Activated naive CD8-positive, alpha-beta T cell treated with anti-CD3 and anti-CD28 coated beads, Interleukin-2, amount 10 ng/mL, durations not matched to agents 7 days and 5 days (primary cell): ENCODE measurements at places on chromosomes 5 and 9. TPM values are rescaled to one million over a fixed set of nuclear protein-coding genes. Genes with fewer than 3 reads are reported as not detected.

ANKRD31 gene
- total RNA-seq, result 0.51 TPM

DNA sequence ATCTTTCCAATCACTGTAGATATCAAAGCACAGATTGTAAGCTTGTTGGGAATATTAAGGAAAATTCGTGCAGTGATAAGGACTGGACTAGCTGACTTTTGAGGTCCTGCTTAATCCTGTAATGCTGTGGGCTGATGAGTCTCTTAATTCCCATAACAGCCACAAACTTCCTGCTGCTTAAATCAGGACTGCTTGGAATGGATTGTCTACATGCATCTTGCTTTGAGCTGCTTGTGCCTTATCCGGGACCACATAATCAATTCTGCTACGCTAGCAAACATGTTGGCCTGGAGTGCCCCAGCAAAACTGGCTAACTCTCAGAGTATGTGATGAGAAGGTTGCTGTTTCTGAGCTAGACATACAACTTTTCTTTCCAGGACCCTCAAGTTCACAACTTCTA lies 79.6 kb downstream of the SNCAIP start:
- no peak for DNase-seq

DNA sequence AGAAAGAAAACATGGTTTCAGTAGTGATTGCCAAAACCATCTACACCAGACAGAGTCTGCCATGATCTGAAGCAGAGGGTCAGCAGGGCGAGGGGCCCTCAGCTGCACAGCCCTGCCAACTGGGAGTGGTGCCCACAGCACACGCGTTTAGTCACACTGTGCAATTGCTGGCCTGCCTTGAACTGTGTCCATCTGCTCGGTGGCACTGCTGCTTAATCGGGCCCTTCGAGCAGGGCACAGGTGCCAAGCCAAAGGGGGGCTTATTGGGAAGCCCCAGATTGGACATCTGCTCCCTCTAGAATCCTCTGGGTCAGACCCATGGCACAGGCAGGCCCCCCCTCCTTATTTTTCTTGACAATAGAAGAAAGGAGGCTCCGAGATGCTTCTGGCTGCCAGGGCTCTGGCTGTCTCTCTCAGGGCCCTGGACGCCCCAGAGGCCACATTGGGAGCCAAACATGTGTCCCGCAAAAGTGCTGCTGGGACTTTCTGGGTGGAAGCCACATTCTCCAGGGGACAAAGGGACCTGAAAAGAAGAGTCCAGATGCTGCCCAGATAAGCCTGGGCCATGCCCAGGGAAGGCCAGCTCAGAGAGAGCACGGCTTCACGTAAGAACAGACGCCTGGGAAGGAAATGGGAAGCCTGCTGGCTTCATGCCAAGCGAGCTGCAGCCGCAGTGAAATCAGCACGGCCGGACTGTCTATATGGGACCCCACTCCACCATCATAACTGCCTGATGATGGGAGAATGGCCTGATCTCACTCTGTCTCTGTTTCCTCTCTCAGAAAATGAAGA lies 349.2 kb downstream of the GADD45G start:
- no peak for DNase-seq

GRCh38 chr5:116361171-116361967 lies 213.3 kb downstream of the SEMA6A start:
- no peak for DNase-seq

- no peak for DNase-seq
Measured at GRCh38 chr5:157284458-157285212, 18.7 kb downstream of the CYFIP2 start.

PCDHA4 gene
- total RNA-seq, result not detected

- no peak for DNase-seq
Measured at GRCh38 chr5:11212706-11213105, 451.7 kb upstream of the DAP start.

- no peak for DNase-seq
Measured at GRCh38 chr5:145345511-145346287, 489.4 kb downstream of the PRELID2 start.
